ENCODE measurements at places on chromosomes 3 and 15.

DNA sequence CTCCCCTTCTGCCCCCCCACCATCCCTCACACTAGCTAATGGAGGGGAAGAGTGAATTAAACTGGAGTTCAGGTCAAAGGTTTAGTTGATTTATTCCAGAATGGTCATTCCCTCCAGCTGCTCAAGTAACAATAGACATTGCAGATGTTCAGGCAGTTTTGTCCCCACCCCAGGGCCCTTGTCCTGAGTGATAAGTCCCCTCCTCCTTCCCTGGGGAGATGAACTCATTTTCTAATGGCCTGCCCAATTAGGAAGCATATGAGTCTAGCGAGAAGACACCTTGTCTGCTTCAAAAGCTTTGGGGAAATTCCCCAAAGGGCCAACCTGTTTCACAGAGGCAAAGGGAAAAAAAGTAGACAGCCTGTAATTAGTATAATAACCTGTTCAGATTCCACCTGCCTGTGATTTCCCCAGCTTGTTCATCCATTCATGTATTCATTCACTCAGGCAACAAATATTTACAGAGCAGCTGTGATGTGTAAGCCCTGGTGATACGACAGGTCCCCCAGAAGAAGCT lies 165.3 kb downstream of the SHQ1 start:
- DNase-seq = no peak

DNA sequence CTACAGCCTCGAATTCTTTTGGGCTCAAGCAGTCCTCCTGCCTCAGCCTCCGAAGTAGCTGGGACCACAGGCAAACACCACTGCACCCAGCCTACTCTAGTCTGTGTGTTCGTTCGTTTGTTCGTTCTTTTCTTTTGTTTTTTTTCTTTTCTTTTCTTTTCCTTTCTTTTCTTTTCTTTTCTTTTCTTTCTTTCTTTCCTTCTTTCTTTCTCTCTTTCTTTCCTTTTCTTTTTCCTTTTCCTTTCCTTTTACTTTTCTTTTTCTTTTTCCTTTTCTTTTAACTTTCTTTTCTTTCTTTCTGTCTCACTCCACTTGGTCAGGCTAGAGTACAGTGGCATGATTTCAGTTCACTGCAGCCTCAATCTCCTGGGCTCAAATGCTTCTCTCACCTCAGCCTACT lies 36.8 kb downstream of the LMLN start:
- DNase-seq = no peak

- no peak for DNase-seq
Measured at GRCh38 chr15:81381720-81382119, 7.7 kb upstream of the TMC3 start.

GRCh38 chr3:108485146-108485545 lies 25.2 kb downstream of the MYH15 start:
- no peak for DNase-seq

GRCh38 chr15:67372543-67372942 lies 118.0 kb downstream of the IQCH start:
- DNase-seq = no peak

DNA sequence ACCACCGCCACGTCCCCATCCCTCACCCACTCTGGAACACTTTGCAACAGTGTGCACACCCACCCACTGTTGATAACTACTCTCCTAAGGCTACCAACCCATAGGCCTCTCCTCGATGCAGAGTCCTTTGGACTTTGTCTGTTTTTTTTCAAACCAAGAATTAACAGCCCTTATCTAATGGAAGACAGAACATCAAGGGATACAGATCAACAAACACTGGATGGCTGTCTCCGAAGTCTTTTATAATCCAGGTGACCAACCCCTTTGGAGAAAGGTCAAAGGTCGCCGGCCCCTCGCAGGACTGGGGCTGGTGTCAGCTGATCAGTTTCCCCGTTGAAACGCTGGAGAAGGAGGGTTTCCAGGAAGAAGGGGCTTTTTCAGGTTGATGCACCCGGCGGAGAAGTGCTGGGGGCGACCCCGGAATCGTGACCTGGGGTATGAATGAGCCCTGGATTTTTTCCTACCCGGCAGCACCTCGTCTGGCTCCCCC lies 532 bp downstream of the B4GALT4 start:
- no peak for DNase-seq

GRCh38 chr15:32786906-32787305 lies 69.1 kb downstream of the GREM1 start:
- no peak for DNase-seq

DNA sequence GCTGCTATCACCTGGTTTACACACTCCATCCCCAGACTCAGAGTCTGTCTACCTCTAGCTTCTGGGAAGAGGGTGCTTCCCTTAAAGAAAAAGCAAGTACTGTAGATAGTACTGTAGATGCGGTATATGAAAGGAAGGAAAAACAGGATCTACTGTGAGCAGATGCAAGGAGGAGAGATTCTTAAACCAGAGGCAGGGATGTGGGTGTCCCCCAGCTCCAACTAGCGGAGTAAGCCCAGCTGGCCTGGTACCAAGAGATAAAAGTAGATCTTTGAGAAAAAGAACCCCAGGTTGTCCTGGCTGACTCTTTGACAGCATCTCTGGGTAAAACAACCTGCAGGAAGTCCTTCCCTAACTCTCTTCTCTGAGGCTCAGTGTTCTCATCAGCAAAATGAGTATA lies 523.7 kb upstream of the PROK2 start:
- no peak for DNase-seq

- DNase-seq = no peak
Measured at GRCh38 chr3:30640851-30641250, 34.5 kb downstream of the TGFBR2 start.

- no peak for DNase-seq
Measured at GRCh38 chr15:73249499-73249898, 119.3 kb downstream of the HCN4 start.

GRCh38 chr15:60091157-60091556 lies 87.0 kb downstream of the FOXB1 start:
- peak; percentile 41 for DNase-seq

DNA sequence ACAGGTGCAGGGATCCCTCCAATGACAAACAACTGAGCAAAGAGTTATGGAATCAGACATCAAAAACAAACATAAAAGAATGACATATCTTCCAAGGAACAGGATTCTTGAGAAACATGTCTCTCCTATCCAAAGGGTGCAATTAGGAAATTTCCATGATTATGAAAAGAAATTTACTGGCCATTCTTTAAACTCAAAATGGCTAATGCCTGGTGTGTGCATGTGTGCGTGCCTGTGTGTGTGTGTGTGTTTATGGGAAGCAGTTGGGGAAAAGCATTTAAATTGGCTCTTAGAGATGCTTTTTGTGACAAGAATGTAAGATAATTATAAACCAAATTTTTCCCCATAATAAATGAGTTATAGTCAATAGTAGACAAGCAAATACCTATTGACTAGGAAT lies 320.5 kb upstream of the THBS1 start:
- DNase-seq = no peak

DNA sequence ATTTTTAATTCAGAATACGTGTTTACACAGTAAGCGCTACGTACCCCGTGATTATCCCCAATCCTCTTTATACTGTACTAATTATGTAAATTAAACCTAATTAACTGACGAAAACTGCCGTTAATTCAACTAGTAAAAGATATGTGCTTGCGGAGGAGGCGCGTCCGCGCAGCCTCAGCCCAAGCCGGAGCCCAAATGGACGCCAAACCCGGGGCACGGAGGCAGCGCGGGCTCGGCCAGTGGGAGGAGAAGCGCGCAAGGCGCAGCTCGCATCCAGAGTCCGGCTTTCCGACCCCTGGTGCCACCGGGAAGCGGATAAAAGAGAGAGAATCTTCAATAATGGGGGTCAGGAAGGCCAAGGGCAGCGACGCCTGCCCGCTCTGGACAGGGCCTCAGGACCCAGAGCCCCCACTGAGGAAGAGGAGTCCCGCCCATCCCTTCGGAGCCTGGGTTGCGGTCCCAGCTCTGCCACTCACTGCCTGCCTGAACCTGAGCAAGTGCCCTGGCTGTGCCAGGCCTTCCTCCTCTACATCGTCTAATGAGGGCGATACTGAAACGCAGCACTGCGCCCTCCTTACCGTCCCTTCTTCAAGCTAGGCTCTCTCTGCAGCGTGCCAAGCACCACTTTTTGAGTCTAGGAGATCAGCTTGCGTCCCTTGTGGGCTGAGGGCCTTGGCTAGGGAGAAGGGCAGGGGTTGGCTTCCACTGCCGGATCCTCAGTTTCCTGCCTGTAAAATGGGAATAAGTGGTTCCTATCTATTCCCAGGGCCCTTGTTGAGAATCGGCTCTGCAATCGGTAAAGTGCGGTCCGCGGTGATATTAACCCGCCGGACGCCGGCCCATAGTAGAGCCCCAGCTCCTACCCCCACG lies 5.0 kb upstream of the SKOR1 start:
- no peak for DNase-seq

DNA sequence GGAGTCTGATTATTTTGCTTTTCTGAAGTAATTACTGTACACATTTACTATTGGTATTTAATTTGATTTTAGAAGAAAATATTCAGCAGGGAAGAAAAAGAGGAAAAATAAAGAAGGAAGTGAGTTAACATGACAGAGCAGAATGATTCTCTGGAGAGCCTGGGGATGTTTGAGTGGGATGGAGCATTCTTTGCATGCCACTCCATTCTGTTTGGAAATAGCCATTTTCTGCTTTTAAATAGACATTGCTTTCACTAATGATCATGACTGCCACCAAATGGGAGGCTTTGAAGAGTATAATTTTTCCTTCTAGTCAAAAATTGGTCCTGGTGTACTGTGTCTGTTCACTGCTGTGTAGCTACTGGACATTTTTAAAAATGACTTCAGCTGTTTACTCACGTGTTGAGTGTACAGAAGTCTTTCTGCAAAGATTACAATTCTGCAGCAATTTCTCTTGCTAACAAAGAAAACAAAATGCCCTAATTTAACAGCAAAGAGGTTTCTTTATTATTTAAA lies 196.1 kb downstream of the RYR3 start:
- no peak for DNase-seq

DNA sequence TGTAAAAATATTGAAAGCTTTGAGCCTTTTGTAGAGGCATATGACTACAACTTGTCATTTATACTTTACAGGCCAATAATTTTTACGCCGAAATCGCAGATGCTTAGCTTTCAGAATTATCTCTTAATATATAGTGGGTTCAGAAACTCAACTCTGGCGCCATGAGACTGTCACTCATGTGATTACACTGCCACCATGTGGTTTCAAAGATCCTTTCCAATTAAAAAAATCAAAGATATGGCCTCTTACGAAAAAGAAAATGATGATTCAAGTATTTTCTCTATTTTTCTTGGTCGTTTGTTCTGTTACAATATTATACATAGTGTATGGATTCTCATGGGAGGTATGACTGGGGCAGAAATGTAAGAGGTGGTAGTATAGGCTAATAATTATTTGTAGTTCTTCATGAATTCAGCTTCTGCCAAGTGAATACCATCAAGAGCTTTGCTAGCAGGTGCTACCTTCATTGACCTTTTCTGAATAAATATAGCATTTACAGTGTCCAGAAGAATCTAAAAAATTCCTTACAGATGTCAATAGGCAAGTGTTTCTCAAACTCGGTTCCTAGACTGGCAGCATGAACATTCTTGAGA lies 751.7 kb upstream of the GOLIM4 start:
- peak; percentile 3 for DNase-seq

GRCh38 chr3:143601723-143602484 lies 246.4 kb downstream of the SLC9A9 start:
- DNase-seq = no peak

DNA sequence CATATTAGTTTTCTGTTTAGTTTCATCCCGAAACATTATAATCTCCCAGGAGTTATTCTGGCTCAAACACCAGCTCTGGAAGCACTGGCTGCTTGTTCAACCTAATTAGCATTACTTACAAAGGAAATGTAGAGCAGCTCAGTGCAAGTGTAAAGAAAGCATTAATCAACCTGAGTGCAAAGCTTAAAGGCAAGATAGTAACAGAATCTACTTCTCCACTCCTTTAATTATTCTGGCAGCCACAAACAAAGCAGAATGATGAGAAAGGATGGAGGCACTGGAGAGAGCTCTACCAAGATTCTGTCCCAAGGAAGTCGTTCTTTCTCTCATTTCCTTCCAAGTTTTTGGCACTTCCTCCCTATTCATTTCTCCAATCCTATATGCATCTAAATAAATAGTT lies 1384.0 kb downstream of the ZPLD1 start:
- DNase-seq = no peak

DNA sequence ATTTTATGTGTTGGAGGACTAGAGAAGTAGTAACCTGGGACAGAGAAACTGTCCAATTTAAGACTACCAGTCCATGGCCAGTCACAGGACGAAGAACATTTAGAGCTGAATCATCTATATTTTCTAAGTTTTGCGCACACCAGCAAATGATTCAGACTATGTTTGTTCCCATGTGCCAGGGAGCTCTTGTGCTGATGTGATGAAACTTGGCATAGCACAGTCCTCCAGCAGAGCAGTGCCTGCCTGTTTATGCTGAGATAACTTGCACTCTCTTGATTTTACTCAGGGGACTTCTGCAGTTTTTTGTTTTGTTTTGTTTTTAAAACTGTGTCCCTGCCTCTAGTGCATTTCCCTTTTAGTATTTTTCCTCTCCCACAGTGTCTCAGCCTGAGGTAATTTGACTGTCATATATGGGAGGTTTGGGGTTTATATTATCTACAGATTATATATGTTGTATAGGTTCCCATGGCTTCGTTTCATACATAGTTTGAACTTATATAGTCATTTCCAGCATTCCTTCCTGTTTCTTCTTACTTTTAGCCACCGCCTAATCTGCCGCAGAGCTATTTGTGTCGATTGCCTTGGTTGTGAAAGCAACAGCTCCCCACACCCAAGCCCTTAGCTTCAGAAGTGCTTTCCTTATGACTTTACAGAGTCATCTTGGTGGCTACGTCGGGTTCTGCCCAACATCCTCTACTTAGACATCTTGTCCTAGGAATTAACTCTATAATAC lies 45.5 kb downstream of the PPM1L start:
- DNase-seq = no peak

DNA sequence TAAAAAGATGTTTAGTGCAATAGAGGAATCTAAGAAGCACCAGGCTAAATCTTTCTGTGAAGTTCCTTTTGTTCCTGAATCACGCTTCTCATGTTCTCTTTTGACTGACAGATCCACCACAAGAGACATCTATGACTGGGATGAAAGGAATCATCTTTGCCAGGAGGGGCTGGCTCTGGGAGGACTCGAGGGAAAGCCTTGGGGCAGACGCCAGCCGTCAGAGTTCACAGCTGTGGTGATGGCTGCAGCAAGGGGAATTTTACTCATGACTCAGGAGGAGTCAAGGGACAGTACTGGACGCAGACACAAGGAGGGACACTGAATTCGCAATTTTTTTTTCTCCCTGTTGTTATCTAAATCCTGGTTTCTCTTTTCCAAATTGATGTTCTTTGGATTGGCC lies 38.7 kb downstream of the C3orf38 start:
- DNase-seq = no peak

DNA sequence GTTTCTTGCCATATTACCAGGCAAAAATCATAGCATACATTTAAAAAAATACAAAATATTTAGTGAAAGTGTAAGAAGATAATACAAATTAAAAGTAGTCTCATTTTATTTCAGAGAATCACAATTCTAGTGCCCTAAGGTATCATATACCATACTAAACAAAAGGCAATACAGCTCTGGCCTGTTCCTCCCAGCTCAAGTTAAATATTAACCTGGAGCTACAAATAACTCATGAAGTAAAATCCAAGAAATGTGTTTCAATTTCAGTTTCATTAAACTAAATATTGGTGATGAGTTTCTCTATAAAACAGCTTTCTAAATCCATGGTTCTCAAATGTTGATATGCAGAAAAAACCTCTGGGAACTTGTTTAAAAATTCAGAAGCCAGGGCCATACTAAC lies 67.7 kb downstream of the INO80 start:
- DNase-seq = no peak

GRCh38 chr15:99716540-99717095 lies 16.6 kb downstream of the LYSMD4 start:
- no peak for DNase-seq

Measured in GM04504 (cell line).